Sciatic nerve (tissue), 2 donors: ENCODE measurements at places on chromosomes 12 and 14.

DNA sequence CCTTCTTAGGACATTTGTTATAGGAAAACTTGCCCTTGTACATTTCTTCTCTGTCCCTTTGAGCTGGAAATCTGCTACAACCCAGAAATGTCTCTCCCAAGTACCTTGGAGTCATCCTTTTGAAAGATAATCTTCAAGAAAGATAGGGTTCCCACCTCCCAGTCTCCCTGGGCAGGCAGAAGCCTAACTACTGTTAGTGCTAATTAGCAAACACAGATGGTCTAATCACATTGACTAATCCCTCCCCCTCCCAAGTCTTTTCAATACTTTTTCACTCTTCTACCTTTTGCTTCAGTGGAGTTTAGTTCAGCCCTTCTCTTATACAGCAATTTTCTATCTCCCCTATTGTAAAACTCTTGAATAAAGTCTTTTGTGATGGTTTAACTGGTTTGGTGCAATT lies 129.8 kb upstream of the PPFIA2 start:
- no peak for DNase-seq

- no peak for DNase-seq
Observed at GRCh38 chr14:71538288-71538687, 393.9 kb upstream of the RGS6 start.

- no peak for DNase-seq
Observed at GRCh38 chr14:49050822-49051221, 535.4 kb downstream of the RPS29 start.

GRCh38 chr12:93743999-93744689 lies 67.0 kb downstream of the CRADD start:
- DNase-seq = no peak

DNA sequence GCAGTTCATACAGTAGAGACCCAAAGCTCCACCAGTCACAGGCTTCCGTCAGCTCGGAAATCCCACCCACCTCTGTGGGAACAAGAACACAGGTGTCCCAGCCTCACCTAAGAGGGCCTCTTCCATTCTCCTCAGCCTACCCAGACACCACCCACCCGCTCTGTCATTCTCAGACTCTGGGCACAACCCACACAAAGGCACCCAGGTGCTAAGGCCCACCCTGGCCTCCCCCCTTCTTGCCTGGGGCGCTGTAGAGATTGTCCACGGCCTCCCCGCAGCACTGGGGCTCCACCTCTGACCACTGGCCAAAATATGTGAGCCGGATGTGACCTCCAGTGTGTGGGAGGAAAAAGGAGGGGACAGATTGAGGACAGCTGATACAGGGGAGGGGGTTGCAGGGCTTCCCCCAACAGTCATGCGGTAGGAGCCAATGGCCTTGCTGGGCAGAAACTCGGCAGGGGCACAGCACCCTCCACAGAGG lies 14.2 kb downstream of the RPS6KL1 start:
- no peak for DNase-seq

DNA sequence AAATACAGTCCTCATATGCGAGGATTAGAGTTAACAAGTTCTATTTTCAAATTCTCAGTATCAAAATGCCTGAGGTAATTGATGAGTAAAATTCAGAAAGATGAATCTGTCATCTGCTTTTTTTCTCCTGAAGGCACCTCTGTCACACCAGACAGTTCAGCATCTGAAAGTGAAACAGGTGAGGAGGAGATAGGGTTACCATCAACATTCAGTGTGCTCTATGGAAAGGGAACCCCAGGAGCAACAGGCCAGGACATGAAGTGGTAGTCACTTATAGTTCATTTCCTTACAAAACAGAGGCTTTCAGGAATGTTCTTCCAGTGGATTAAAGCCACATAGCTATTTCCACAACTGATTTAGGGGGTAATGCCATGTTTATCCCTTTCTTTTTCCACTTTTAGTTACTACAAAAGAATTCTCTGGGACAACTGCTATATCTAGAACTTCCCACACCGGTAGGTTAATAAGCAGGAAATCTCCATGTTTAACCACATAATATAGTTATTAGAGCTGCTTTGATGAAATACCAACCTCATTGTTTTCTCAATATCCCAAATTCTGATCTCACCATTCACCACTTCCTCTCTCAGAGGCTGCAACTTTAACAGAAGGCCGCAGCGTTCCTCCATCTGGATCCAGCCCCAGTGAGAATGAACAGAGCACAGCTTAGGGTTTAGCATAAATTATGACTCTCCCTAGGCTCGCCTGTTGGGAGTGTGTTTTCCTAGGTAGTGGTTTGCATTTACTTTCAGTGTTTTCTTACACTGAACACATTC lies 177.0 kb upstream of the CNTN1 start:
- no peak for DNase-seq

- DNase-seq = no peak
Observed at GRCh38 chr12:91249054-91249453, 66.4 kb upstream of the DCN start.

DNA sequence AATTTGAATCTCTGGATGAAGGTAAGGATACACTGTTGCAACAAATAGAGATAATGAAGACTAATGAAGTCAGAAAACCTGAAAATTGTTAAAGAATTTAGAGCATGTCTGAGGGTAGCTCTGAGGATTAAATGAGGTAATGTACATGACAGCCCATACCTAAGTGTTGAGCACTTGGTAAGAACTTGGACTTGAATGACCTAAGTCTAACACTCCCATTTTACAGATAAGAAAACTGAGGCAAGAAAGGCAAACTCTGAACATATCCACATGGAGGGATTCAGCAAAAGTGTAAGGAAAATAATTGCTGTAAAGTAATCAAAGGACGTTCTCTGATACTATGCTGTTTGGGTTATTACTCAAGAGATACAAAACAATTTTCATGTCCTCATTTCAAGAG lies 29.0 kb downstream of the PTPRB start:
- DNase-seq = no peak

GRCh38 chr12:70577283-70577634 lies 60.0 kb downstream of the PTPRB start:
- DNase-seq = no peak

GRCh38 chr14:94050231-94050880 lies 24.2 kb downstream of the OTUB2 start:
- no peak for DNase-seq
